Activated CD4-positive, alpha-beta T cell treated with anti-CD3 and anti-CD28 coated beads for 1 hour (primary cell): ENCODE measurements at places on chromosomes 12 and 14.
A peak's percentile ranks its signal among the peaks of the same experiment; 100 is the strongest.

GRCh38 chr12:64666054-64666914 is 56.0 kb downstream of the RASSF3 start:
- no peak for DNase-seq

GRCh38 chr14:102630881-102631280 is 38.4 kb downstream of the RCOR1 start:
- no peak for DNase-seq

GRCh38 chr12:2387103-2387834 is 334.5 kb downstream of the CACNA1C start:
- no peak for DNase-seq

DNA sequence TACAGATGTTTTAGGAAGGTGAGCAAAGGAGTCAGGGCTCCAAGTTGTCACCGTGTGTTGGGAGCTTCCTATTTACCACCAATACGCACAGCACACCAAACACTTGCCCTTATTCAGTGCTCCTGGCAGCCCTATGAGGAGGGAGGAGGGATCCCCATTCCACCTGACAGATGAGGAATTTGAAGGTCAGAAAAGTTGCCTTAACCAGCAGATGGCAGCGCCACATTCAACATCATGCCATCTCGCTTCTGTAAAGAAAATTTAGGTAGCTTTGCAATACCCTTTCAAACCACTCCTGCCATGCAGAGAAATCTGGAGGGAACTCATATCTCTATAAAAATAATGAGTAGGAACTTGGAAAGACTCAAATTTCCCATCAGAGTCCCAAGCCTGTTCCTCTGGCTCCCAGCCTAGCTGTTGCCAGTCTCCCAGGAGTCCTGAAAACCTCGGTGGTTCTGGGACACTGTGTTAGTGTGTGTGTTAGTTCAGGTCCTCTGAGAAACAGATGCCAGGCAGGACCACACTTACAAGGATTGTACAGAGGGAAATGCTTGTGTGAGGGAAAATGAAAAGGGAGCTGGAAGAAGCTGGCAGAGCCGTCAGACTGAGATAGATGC is 410.5 kb downstream of the MED13L start:
- DNase-seq, result no peak

DNA sequence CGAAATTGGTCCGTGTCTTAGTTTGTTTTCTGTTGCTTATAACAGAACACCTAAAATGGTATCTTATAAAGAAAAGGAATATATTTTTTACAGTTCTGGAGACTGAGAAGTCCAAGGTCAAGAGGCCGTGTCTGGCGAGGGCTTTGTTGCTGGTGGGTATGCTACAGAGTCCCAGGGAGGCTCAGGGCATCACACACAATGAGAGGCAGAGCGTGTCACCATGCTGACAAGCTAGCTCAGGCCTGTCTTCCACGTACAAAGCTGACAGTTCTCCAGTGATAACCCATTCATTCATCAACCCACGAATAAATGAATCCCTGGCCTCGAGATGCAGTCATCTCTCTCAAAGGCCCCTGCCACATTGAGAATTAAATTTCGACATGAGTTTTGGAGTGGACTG is 56.7 kb upstream of the AEBP2 start:
- no peak for DNase-seq

GRCh38 chr12:121128908-121129810 is 3.5 kb upstream of the P2RX7 start:
- DNase-seq, result peak; percentile 69

- DNase-seq, result no peak
Measured at GRCh38 chr12:131258398-131258797, 304.7 kb downstream of the ADGRD1 start.

- no peak for DNase-seq
Measured at GRCh38 chr12:52800259-52800917, 4.5 kb upstream of the KRT3 start.

DNA sequence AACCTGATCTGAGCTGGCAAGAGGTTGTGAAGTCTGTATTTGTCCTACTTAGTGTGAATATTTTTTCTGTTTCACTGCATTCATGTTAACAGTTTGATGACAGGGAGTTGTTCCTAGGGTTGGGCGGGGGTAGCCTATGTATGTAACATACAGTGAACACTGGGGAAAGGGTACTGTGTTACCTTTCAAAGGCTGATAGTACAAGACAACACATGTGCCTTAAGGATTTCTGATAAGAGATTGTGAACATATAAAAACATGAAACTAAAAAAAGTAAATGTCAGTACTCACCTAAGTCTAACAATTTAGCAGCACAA is 30.5 kb upstream of the GRIP1 start:
- DNase-seq, result no peak

- peak; percentile 23 for DNase-seq
Measured at GRCh38 chr12:120110550-120111501, 5.7 kb downstream of the RAB35 start.

DNA sequence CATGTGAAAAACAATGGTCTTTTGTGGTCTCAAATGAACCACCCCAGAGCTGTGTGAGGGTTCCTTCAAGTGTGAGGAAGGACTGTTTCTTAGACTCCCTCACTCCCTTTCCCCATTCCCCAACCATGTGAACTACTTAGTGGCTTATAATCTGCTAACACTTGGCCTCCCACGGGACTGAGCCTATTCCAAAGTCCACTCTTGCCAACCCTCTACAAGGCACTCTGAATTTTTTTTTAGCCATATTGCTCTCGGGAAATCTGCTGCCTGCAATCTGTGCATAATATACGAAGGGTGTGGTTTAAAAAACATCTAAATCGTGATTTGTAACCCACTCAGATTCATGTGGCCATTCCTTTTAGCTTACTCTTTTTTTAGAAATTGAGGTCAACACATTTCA is 2.6 kb downstream of the SVOP start:
- DNase-seq, result no peak

- DNase-seq, result no peak
Measured at GRCh38 chr14:94307410-94307992, 14.4 kb upstream of the SERPINA10 start.

DNA sequence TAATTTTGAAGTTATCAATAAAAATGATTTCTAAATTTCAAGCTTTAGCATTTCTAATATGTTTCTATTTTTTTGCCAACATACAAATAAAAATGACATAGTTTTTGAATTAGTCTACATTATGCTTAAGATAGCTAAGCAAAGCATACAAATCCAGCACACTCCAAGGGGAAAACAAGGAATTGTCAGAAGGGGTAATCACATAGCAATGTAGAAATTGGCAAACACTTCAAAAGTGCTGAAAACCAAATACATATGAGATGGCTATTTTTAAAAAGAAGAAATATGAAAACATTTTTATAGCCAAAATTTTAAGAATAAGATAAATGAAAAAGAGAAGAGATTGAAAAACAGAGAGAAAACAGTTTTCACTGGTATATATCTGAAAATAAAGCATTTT is 308.0 kb downstream of the SLC6A15 start:
- no peak for DNase-seq

DNA sequence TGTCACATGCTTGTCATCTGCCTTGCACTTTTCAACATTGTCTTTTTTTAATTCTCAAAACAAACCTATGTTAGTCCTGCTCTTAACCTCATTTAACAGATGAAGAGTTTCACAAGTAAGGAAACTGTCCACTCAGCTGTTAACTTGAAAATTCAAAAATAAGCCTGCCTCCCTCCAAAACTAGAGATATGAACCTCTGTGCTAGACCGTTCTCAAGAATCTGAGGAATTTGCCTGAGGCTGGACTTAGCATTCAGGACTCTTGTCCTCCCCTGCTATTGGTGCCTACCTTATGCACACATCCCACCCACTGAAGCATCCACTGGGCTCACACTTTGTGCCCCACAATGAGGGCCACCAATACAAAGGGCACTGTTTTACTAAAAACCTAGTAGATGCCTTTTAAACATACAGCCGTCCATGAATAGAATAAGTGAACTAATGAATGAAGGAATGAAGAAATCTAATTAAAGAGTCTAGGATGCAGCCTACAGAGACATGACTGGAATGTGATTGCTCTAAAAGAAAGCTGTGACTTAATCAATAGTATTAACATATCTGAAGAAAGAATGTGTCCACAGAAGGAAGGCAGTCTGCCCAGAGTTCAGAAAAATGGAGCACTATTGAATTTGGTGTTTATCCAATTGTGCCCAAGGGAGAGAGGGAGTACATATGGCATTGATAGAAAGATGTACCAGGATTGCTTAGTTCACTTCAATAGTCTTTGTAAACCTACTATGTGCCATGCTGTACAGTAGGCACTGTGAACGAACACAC is 238.5 kb downstream of the SPTSSA start:
- DNase-seq, result no peak

- no peak for DNase-seq
Measured at GRCh38 chr12:63098851-63099250, 52.1 kb downstream of the AVPR1A start.

GRCh38 chr12:52390739-52391617 is 5.5 kb upstream of the KRT84 start:
- no peak for DNase-seq

DNA sequence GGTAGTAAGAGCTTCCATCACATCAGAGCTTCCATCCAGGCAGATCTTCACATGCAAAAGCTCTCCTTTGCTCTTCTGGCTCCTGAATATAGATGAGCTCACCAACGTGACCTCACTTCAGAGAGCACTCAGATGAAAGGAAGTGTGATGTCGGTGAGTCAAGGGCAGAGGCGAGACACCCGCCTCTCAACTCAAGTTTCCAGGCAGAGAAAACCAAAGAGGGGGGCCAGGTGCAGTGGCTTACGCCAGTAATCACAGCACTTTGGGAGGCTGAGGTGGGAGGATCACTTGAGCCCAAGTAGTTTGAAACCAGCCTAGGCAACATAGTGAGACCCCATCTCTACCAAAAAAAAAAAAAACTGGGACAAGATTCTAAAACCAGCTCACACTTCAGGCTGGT is 126.9 kb downstream of the DUSP6 start:
- peak; percentile 62 for DNase-seq

- DNase-seq, result no peak
Measured at GRCh38 chr12:49979016-49979586, 6.4 kb downstream of the AQP6 start.

DNA sequence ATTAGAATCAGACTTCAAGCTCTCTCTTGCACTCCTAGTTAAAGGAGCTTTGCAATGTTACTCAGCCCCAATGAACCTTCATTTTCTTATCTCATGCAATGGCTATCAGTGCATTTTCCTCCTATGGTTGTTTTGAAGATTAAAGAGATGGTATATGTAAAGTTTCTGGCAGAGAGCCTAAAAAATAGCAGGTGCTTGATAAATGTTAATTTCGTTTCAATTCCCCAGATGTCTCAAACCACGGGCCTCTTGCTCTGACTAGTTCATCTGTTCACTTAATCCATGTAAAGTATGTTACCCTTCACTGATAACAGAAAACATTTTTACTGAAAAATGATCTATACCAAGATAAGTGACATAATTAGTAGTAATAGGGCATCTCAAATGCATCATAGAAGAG is 735.4 kb upstream of the USP15 start:
- DNase-seq, result no peak

- DNase-seq, result no peak
Measured at GRCh38 chr12:44036875-44037443, 201.1 kb downstream of the TMEM117 start.

DNA sequence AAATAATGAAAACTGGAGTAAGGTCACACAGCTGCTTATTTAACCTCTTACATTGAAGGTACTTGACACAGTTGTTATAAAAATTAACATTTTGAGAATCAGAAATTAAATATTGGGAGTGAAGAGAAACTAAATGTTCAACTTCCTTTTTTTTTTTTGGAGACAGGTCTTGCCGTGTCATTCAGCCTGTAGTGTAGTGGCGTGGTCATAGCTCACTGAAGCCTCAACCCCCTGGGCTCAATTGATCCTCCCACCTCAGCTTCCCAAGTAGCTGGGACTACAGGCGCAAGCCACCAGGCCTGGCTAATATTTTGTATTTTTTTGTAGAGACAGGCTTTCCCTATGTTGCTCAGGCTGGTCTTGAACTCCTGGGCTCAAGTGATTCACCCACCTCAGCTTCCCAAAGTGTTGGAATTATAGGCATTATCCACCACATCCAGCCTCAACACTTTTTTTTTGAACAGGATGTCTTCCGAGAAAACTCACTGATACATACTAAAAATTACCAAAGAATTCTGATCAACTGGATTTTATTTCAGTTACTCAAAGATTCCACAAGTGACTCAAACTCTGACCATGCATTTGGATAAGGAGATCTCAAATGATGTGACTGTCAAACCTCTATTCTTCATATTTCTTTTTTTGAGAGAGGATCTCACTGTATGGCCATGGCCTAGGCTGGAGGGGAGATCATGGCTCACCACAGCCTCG is 35.4 kb downstream of the SGPP1 start:
- no peak for DNase-seq

- DNase-seq, result no peak
Measured at GRCh38 chr12:64461634-64462414, 9.9 kb downstream of the TBK1 start.

- peak; percentile 50 for DNase-seq
Measured at GRCh38 chr12:130747867-130748740, 32.0 kb upstream of the RIMBP2 start.

- DNase-seq, result no peak
Measured at GRCh38 chr12:6547987-6548386, 7.9 kb downstream of the IFFO1 start.

GRCh38 chr14:104094709-104095425 is 9.4 kb downstream of the ASPG start:
- peak; percentile 60 for DNase-seq

DNA sequence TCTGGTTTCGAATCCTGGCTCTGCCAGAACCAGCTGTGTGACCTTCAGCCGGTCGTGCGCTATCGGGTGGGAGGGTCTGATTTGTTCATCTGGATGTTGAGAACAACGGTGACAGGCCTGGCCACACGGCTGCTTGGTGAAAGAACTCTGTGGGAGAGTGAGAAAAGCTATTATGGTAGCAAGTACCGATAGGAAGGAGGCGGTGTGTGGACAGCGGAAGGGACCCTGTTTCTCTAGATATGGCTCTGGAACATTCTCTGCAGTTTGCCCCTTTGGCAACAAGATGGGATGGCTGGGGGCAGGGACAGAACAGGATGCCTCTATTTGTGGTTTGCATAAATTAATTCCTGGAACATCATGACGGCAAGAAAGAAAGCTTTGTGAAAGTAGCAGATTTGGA is 347.3 kb downstream of the AACS start:
- DNase-seq, result no peak

- DNase-seq, result peak; percentile 26
Measured at GRCh38 chr12:2682296-2683251, 112.2 kb upstream of the FKBP4 start.

- no peak for DNase-seq
Measured at GRCh38 chr12:116480210-116480810, 78.9 kb upstream of the MAP1LC3B2 start.

- DNase-seq, result no peak
Measured at GRCh38 chr12:79883216-79883615, 51.7 kb downstream of the PPP1R12A start.

DNA sequence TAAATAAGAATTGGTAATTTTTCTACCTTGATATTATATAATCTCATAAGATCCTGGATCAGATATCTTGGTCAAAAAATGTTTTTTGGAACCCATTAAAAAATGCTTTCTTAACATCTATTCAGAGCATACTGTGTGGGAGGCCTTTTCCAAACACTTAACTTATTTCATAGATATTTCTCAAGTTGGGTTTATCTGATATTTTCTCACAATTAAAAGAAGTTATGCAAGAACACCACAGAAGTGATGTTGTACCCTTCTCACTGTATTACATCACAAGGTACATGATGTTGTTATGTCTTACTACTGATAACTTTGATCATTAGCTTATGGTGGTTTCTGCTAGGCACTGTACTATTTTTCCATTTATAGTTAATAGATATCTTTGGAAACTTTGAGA is 23.4 kb upstream of the PRPF39 start:
- no peak for DNase-seq
